ENCODE measurements at places on chromosomes 2 and 18.

DNA sequence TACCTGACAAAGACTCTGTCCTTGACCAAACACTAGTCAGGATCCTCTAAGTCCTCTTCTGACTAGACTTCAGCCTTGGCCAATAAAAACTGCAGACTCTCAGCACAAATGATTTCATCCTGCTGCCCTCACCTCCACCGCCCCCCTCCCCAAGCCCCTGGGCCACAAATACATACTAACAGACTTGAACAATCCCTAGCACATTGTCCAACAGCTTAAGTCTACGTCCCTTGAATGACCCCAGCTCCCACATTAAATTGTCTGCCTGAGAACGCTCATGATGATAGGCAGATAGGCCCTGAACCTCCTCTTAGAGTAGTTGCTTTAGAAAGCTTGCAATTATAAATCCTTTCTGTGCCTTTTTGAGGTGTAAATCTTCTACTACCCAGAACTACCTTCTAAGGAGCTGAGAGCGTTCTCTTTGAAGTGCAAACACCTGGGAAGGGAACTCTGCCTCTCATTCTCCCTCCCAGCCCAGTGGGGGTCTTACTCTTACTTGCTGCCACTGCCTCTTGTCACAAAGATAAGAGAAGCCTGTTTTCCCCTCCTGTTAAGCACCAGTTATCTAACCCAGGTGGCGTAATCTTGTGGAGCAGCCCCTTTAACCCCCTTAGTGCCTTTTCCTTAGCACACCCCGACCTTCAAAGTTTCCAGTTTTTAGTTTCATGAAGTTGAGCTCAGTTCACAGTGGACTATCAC, 1225.6 kb downstream of the LRP1B start:
- no peak for DNase-seq

DNA sequence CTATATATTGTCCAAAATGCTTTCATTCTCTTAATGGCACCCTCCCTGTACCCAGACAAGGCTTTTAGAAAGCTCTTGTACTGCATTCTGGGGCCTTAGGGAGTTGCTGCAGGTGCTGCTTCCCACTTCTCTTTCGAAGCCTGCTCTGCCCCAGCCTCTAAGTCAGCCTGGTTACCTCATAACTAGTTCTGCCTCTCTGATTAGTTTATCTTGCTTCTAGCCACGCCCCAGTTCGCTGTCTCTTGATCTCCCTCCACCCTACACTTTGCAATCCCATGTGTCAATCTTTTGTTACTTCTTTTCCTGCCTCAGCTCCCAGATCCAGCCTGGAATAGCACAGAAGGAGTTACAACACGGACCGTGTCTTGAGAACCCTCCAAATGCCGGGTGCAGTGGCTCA, 13.8 kb upstream of the NCOA1 start:
- peak; percentile 37 for DNase-seq

GRCh38 chr2:209367075-209367747, 56.6 kb upstream of the MAP2 start:
- DNase-seq: no peak

DNA sequence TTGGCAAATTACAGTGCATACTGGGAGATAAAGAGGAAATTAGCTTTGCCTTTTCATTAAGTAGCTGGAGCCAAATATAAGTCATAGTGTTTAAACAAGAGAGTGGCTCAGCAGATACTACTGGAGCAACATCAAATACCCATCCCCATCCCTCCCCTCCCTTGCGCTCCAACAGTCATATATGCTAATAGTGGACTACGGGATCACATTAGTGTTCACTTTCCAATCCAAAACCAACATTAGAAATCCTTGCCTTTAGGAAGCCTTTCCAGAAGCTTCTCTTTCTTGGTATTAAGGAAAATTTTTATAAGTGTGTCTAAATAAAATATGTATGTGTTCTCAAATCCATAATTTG, 1669.3 kb downstream of the SUCLG1 start:
- no peak for DNase-seq

DNA sequence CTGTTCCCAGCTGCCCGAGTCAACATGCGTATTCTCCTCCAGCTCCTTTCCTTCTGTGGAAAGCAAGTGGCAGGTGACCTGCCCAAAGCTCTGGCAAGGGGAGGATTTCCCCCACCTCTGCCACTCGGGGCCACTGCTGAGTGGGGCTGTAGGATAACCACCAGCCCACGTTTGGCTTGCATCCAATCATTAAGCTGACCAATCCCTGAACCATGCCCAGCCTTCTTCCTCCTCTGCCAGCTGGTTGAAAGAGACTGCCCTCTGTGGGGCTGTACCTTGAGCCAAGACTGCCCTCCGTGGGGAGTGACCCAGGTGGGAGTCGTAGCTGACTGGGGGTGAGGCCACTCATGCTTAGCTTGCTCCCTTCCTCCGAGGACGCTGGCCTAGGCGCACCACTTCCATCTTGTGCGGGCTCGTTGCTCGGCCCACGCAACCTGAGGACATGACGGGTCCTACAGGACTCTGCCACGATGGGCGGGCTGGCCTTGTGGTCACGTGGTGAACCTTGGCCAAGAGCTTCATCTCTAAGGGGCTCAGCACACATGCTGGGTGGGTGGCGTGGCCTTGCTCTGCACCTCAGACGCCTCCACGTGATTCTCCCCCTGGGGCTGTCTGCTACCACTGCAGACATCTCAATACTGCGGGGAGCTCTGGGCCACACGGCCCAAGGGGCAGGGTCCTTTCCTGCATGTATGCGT, 112.1 kb downstream of the NDUFA10 start:
- no peak for DNase-seq

GRCh38 chr18:79748321-79749180, 49.2 kb upstream of the KCNG2 start:
- DNase-seq: no peak

DNA sequence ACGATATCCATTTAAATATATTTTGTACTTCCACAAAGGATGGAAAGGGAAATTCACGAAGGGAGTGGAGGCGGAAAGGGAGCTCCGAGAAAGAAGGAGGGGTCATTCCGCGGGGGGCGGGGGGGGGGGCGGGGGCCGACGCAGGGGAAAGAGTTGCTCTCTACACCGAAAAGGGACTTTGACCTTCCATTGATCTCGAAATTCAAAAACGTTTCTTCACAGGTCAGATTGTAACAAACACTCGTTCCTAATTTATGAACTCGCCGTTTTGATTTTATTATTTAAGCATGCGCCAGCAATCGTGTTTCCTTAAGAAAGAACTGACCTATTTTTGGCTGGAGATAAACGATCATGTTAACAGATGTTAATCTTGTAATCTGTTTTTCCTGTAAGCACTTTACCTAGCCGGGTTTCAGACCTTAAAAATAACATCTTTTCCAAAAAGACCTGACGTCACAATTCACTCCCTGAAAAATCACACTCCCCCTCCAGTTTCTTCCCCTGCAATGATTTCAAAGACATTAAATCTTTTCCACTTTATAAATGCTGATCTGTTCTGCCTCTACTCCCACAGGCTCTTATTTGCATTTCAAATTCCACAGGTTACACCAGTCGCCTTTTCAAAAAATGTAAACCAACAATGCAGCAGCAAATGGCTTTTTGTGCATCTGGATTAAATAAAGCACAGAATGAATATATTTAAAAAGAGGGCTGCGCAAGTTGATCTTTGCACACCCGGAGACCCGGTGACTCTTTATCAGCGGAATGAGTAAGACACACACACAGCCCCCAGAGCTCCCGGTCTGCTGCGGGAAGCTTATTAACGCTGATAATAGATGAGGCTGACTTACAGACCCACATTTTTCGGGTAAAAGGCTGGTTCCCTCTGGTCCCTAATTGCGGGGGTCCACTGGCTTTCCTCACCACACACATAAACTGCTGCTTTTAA, 1.6 kb downstream of the ZNF516 start:
- peak; percentile 23 for DNase-seq

DNA sequence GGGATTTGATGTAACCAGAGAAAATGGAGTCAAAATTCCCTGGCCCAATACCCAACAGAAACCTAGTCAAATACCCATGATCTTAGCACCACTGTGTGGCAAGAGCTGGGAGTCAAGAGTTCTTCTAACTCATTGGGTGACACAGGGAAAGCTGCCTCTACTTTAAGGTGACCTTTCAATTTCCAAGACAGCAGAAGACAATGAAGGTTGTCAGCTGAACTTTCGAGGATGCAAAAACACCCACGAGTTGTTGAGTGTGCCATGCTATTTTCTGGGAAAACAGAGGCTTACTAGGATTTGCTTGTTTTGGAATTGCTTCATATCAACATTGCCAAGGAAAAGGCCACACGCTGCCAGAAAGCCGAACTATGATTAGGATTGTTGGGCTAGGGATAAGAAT, 61.6 kb upstream of the CYRIA start:
- DNase-seq: no peak

DNA sequence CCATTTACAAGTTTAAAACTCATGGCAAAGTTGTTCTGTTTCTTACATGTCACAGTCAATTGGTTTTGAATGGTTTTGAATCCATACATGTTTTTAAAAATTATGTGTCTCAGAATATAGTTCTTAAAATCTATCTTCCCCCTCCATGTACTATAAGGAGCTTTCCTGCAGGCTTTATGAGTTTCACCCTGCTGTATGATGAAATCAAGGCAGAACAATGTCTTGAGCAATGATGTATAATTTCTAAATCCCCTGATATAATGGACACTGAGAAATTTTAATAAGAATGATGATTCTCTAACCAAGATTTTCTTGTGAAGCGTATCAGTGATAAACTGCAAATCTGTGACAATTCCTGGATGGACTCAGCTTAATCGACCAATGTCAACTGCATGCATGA, 10.6 kb upstream of the ZNF516 start:
- DNase-seq: no peak

DNA sequence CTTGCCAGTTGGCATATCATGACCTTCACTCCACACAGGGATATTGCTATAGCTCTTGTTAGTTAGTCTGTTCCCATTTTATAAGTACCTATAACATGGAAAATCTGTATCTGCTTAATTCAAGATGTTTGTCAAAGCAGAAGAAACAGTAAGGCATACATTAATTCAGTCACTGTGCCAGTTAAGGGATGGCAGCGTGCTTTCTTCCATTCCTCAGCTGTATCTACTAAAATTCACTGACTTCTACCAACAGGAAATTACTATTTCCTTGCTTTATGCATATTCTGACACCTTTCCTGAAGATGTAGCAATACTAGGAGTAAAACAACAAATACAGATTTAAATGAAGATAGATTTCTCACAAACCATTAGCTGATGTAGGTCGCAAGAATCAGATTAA, 59.9 kb downstream of the RNF152 start:
- no peak for DNase-seq

All from K562 (cell line).